ENCODE measurements at places on chromosomes 12 and 14.

DNA sequence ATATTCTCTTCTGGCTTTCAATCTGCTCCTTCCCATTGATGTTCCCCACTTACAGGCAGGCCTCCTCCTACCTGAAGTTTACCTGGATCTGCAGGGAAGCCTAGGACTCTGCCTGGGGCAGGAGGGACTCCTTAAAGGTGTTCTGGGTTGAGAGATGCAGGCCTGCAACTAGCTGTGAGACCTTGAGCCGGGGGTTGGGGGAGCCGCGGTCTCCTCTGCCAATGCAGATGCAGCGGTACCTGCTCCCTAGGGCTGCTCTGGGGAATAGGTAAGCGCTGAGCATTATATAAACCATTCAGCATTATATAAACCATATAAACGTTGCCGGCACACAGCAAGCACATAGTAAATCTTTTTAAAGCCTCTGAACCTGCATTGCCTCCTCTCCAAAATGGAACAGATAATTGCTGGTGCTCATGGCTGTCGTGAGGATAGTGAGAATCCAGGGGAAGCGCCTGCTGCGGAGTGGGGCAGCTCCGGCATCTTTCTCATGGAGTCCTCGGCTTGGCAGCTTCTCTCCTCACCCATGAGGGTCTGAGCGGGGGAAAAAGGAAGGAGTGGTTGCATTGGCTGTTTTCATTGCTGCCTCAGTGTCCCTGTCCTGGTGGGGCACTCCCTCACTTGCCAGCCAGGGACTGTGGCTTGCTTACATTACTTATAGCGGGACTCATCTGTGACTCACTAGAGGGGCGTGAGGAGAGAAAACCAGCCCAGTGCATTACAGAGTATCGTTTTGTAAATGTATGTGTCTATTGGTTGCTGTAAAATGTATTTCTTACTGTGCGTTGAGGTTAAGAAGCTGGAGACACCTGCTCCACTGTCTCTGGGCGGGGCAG lies 12.5 kb upstream of the KRT80 start:
- no peak for DNase-seq

GRCh38 chr14:104895786-104896661 lies 28.7 kb upstream of the PLD4 start:
- DNase-seq = no peak

- peak; percentile 27 for DNase-seq
Observed at GRCh38 chr12:81296556-81297305, 218.9 kb downstream of the ACSS3 start.

DNA sequence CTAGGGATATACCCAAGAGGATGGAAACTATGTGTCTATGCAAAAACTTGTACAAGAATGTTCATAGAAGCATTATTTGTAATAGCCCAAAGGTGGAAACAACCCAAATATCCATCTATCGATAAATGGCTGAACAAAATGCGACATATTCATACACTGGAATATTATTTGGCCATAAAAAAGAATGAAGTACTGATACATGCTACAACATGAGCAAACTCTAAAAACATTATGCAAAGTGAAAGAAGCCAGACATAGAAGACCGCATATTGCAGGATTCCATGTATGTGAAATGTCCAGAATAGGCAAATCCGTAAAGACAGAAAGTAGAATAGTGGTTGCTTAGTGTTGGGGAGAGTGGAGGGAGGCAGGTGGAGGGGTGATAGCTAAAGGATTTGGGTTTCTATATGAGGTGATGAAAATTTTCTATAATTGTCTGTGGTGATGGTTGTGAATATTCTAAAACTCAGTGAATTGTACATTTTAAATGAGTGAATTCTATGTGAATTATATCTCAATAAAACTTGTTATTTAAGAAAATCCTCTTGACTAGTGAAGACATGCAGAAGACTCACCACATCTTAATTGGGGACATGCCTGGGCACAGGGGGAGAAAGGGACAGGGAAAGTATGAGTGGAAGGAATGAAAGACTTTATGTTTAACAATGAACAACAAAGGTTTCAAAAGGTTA lies 29.8 kb upstream of the SELPLG start:
- DNase-seq = no peak

DNA sequence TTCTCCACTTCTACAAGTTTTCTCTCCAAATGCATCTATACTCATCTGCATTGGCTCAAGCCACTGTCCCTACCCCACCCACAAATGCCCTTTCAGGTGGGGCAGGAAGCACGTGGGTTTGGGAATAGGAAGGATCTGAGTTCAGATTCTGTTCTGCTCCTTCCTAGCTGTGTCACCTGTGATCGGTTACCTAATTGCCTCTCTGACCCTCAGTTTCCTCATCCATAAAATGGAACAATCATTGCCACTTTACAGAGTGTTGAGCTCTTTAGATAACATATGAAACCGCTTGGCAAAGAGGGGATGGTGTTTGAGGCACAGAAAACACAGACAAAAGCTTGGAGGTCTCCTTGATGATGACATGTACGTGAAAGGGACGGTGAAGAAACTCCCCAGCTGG lies 34.5 kb downstream of the FOXN3 start:
- no peak for DNase-seq

- DNase-seq = no peak
Observed at GRCh38 chr14:47657143-47657542, 18.3 kb downstream of the MDGA2 start.

- no peak for DNase-seq
Observed at GRCh38 chr12:114686426-114686772, 2.4 kb upstream of the TBX3 start.

DNA sequence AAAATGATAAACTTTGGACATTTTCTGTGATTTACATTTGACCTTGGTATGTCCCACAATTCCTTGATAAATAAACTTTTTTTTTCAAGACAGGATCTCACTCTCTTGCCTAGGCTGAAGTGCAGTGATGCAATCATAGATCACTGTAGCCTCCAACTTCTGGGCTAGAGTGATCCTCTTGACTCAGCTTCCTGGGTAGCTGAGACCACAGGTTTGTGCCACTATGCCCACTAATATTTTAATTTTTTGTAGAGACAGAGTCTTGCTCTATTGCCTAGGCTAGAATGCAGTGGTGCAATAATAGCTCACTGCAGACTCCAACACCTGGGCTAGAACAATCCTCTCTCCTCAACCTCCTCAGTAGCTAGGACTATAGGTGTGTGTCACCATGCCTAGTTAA lies 79.1 kb upstream of the PTGDR start:
- DNase-seq = no peak

GRCh38 chr14:101467181-101467926 lies 93.9 kb upstream of the DIO3 start:
- DNase-seq = no peak

GRCh38 chr12:113043240-113043639 lies 13.3 kb upstream of the DTX1 start:
- no peak for DNase-seq

DNA sequence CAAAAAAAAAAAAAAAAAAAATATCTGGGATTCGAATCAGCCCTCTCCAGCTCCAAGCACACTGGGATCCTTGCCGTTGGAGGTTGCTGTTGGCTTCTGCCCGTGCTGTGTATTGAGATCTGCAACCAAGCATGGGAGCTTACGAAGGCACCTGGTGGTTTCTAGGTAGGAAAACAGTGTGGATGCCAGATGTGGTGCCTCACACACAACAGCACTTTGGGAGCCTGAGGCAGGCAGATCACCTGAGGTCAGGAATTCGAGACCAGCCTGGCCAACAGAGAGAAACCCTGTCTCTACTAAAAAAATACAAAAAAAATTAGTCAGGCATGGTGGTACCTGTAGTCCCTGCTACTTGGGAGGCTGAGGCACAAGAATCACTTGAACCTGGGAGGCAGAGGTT lies 47.4 kb downstream of the ATF7 start:
- no peak for DNase-seq

DNA sequence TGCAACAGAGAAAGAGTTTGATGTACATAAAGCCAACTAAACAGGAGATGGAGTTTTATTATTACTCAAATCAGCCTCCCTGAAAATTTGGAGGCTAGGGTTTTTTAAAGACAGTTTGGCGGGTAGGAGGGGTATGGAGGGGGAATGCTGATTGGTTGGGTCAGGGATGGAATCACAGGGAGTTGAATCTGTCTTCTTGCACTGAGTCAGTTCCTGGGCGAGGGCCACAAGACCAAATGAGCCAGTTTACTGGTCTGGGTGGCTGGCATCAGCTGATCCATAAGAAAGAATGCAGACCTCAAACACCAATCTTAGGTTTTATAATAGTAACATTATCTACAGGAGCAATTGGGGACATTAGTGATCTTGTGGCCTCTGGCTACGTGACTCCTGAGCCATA lies 64.9 kb downstream of the RIN3 start:
- DNase-seq = peak; percentile 62

GRCh38 chr12:93536766-93537488 lies 35.5 kb upstream of the SOCS2 start:
- DNase-seq = no peak

DNA sequence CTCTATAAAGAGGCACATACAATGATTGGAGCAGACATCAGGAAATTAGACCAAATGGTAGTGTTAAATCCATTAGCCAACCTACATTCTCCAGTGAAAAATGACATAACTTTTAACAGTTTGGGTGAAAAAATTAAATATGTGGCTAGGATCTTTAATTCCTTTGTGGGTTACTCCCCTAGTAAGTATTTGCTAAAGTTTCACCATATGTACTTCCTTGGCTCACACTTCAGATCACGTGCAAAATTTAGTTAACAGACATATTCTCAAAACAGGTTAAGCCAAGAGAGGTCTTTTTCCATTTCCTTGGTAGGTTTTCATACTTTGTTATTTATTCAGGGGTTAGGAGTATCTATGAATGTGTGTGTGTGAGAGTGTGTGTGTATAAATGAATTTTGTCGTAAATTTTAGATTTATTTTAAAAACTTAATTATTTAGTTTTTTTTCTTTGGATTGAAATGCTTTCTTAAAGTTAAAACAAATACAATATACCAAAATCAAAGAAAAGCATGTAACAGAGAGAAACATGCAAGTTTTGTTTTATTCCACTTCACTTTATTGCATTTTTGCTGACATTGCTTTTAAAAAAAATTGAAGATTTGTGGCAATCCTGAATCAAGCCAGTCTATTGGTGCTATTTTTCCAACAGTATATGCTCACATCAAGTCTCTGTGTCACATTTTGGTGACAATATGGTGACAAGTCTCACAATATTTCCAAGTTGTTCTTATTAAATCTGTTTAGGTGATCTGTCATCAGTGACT lies 258.7 kb downstream of the FLRT2 start:
- DNase-seq = no peak

GRCh38 chr14:92942576-92942975 lies 19.6 kb downstream of the CHGA start:
- no peak for DNase-seq

DNA sequence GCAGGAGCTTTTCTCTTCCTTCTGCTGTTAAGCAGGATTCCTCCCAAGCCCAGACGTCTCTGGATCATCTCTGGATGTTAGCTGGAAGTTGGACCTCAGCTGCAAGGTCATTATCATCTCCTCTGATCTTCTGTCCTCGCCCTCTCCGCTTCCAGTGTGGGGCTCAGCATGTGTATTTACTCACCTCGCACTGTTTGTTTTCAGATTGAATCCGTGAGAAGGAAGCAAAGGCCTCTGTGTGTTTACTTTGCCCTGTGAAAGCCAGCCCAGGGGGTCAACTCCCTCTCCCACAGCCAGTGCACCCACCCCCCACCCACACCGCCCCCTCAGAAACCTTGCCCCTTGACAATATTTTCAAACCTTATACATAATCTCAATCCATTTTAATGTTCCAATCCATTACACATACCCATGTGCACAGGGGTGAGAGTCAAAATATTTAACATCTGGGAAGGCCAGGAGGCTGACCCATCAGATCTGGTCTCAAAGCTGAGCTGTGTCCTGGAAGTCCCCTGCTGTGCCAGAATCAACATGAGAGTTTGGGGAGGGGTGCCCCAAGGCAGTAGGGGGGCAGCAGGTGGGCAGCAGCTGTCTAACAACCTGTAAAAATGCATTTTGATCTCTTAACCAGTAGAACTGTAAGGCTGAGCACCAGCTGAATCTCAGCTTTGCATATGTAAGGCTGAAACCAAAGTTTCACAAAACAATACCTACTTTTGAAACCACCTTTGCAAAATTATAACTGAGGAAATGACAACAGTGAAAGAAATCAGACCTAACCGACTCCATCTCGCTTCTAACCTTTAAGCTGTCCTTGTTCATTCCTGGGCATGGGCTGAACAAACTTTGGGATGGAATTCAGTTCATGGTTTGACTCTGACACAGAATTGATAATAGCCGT lies 157.9 kb downstream of the ZNF664 start:
- no peak for DNase-seq

GRCh38 chr14:88983755-88984154 lies 159.3 kb downstream of the TTC8 start:
- DNase-seq = peak; percentile 82

DNA sequence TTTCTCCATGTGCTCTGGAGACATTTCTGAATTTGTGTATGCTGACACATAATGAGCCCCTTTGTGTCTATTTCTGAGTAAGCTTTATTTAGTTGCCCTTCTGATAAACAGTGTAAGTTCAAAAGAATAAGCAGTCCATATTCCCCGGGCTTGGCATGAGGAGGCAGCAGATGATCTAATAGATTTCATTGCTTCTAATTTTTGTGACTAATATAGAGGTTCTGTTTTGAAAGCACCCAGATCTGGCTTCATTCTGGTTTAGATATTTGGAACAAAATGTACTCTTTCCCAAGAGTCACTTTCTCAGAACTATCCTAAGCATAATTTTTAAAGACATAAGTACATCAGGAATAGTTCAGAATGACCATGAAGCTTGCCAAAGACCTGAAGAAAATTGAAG lies 290.9 kb downstream of the BTG1 start:
- peak; percentile 35 for DNase-seq

GRCh38 chr12:65825183-65825506 lies 862 bp downstream of the HMGA2 start:
- DNase-seq = no peak

GRCh38 chr12:82124711-82125380 lies 233.3 kb downstream of the CCDC59 start:
- peak; percentile 38 for DNase-seq

- no peak for DNase-seq
Observed at GRCh38 chr12:128513331-128513730, 246.4 kb downstream of the TMEM132C start.

DNA sequence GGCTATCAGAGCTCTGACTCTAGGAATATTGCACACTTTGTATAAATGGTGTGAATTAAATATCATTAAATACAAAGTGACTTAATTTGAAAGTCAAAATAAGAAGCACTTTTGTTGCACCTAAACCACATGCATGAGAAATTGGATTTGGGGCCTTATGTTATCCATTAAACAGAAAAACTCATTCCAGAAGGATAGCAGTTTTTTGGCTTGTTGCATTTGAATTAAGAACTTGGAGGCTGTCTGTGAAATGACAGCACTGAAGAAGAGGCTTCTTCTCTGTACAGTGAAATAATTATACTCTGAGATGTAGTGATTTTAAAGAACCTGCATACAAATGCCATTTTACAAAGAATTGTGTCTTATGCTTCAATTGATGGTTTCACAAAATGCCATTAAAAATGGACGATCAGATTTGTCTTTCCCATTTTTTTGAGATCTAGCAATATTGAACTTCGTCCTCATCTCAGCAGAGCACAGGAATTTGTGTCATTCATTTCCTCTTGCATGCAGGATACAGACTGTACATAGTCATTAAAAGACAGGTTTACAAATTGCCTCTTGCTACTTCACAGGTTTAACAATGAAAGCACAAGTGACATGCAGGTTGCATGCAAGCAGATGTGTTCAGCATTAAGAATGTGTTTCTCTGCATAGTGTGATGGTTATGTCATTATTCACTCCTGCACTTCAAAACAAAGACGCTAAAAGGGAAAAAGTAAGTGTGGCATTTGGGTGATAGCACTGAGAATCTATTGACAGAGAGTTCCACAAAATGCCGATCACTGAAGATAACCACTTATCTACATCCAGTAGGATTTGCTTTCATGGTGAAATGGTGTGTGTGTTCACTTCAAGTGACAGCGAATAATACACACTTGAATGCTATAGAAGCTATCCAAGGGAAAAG lies 35.9 kb upstream of the PYGL start:
- DNase-seq = no peak
